Naive B cell (primary cell): ENCODE measurements at places on chromosomes 2 and 18. TPM values are rescaled to one million over a fixed set of nuclear protein-coding genes. Genes with fewer than 3 reads are reported as not detected.

DNA sequence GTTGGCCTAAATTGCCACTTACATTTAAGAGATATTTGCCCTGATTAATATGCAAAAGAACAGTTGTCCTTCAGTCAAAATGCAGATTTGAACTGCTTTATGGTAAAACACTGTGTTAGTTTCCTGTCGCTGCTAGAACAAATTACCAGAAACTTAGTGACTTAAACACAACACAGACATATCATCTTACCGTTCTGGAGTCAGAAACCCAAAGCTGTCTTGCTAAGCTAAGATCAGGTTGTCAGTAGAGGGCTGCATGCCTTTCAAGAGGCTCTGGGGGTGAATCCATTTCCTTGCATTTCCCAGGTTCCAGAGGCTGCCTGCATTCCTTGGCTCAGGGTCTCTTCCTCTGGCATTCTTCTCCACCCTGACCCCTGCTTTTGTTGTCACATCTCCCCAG is 149.5 kb downstream of the FAM161A start:
- H3K27ac ChIP-seq = no peak overlapping the region
- H3K4me1 ChIP-seq = no peaks in the 10 kb centered on the region
- no peak overlapping the region for H3K4me3 ChIP-seq

Gene STRN
- polyA plus RNA-seq = 11.1 TPM

DNA sequence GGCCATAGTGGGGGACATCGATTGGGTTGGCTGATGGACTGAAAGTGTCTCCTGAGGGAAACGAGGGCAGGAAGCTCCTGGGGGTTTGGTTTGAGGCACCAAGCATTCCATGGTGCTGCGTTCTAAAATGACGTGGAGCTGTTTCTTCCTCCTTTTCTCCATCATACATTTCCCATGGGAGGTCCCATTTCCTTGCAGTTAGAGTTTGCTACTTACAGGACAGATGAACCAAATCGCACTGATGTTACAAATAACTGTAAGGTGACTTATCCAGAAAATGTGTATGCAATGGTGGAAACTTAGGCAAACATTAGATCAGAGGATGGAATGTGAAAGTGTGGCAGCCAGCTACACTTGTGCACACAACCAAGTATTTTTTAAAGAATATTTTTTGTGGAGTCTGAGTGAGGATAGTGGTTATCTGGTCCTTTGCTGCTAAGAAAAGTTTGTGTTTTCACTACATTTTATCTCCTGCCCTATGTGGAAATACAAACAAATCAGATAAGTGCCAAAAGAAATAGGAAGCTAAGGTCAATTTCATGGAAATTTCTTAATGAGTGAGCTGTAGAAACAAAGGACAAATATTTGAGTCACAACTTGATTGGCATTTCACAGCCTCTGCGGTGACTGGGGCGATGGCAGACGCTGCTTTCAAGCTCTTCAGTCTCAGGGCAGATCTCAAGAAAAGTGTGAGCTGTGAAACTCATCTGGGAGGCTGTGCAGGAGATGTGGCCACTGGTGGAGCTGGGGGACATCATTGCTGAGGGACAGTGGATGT is 256.2 kb downstream of the TSN start:
- no peaks in the 10 kb centered on the region for H3K27me3 ChIP-seq
- H3K36me3 ChIP-seq = no peaks in the 10 kb centered on the region
- H3K4me1 ChIP-seq = no peaks in the 10 kb centered on the region

Gene TM4SF20
- polyA plus RNA-seq = 0.10 TPM

DNA sequence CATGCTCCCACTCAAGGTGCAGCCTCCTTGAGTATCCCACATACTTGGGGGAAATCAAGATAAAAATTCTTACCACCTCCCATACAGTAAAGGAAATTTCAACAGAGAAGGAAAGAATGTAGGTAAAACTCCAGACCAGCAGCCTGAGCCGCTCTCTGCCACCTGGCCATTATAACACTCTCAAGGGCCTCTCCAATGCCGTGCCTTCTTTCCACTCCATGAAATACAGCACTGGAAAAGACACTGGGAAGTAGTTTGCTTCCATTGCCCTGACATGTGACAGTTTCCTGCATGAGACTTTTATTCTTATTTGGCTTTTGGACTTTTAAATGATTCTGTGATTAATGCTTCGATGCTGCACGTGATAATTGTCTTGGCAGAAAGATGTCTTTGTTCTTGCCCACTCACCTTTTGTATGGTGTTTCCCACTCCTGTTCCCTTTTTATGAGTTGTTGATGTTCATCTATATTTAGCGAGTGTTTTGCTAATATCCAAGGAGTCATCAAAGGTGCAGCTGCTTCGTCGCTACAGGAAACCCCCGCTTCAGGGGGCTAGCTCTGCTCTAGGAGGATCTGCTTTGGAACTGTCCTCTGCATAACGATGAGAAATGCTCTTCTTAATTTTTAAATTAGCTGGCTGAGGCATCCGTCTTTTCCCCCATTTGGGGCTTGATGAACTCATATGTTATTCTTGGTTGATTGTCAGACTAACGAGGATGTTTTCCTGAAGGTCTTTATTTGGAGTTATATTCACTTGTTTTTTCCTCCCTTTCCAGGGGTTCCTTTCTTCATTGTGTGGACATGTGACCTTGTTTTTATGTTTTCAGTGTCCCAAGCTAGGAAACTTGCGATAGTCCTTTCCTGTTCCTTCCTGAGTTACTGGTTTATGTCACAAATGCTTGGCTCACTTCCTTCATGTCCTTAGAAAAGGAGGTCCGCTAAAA is 179.4 kb downstream of the TXNL1 start:
- H3K4me1 ChIP-seq = peaks cover 17% of the 10 kb centered on the region
- H3K27me3 ChIP-seq = no peaks in the 10 kb centered on the region
- no peak overlapping the region for H3K4me3 ChIP-seq
- no peak for DNase-seq
- H3K36me3 ChIP-seq = peaks cover 8% of the 10 kb centered on the region
- no peak overlapping the region for H3K27ac ChIP-seq

- no peak overlapping the region for H3K4me3 ChIP-seq
- peaks cover 8% of the 10 kb centered on the region for H3K4me1 ChIP-seq
- H3K27ac ChIP-seq = no peak overlapping the region
- no peaks in the 10 kb centered on the region for H3K36me3 ChIP-seq
Observed at GRCh38 chr2:46632349-46632748, 153.0 kb downstream of the TMEM247 start.
